ENCODE measurements at places on chromosomes 13 and 19.

GRCh38 chr19:34837262-34837661 is 64.2 kb upstream of the ZNF599 start:
- DNase-seq, result no peak

DNA sequence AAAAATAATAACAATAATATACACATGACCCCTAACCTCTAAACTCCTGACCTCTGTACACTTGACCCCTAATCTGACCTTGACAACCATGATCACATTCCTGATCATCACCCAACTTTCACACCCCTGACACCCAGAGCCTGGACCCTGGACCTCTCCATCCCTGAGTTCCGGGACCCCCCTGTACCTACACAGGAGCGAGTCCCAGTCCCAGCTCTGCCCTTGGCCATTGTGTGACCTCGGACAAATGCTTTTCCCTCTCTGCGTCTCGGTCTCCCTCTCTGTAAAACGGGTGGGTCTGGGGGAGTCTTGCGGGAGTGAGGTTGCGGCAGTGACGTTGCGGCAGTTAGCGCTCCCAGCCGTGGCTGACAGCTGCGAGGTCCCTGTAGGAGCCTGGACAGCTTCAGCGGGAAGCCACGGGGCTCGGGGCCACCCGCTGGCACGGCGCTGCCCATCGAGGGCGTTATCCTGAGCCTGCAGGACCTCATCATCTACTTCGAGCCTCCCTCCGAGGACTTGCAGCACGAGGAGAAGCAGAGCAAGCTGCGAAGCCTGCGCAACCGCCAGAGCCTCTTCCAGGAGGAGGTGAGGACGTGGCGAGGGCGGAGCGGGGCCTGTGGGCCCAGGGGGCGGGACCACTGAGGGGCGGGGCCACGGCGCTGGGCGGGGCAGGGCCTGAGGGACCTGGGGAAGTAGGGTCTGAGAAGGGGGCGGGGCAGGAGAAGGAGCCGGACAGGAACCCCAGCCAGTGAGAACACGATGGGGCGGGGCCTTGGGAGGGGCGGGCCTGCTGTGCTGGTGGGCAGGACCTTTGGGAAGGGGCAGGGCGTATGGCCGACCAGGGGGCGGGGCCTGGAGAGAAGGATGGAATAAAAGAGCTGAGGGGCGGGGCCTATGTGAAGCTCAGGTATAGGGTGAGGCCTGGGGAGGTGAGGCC is 19.2 kb downstream of the RYR1 start:
- DNase-seq, result no peak

DNA sequence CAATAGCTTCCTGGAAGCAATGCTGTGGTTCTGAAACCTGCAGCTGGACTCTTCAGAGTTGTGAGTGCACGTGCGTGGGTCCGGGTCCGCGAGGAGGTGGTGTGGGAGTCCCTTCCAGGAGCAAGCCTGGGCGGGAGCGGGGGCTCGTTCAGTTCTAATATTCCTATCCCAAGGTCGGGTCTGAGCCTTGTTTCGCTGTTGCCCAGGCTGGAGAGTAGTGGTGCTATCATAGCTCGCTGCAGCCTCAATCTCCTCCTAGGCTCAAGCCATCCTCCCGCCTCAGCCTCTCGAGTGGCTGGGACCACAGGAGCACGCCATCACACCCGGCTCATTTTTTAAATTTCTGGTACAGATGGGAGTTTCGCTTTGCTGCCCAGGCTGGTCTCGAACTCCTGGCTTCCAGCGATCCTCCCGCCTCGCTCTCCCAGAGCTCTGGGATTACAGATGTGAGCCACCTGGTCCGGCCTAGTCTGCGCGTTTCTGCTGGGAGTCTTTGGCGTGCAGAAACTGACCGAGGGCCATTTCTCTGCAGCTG is 625 bp downstream of the ZFP82 start:
- no peak for DNase-seq

DNA sequence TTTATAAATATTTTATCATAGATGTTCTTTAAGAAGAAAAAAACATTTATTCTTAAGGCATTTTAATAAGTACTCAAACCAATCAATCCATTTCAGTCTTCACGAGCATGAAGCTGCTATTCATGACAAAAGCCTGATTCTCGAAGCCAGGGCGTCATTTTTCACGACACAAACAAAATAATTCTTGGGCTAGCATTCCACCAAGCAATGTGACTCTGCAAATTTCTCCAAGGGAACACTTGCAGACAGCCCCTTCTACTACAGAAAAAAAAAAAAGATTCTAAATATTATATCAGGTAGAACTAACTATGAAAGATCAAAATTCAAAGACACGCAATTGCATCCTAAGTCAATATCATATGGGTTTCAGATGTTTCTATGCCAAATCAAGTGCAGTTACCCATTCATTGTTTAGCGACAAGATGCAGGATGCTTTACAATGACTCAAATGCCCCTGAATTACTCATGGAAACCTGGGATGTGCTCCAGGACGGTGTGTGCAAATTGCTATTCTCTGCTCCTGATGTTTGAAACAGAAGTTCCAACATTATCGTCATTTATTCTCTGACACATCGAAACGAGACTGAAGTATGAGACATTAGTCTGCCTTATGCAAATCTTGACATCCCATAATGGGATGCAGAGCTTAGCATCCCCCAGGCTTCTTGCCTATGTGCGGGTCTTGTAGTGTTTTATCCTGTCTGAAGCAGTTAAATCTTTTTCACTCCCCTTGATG is 517.7 kb downstream of the MYO16 start:
- no peak for DNase-seq

DNA sequence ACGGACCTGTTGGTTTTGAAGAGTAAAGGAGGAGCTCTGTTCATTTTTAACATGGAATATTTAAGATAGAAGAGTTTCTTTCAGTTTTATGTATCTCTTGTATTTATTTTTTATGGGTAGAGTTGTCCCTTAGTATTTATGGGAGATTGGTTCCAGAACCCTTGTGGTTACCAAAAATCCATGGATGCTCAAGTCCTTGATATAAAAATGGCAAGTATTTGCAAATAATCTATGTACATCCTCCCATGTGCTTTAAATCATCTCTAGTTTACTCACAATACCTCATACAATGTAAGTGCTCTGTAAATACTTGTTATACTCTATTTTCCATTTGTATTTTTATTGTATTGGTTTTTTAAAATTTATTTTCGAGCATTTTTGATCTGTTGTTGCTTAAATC is 63.1 kb downstream of the TM9SF2 start:
- DNase-seq, result no peak

DNA sequence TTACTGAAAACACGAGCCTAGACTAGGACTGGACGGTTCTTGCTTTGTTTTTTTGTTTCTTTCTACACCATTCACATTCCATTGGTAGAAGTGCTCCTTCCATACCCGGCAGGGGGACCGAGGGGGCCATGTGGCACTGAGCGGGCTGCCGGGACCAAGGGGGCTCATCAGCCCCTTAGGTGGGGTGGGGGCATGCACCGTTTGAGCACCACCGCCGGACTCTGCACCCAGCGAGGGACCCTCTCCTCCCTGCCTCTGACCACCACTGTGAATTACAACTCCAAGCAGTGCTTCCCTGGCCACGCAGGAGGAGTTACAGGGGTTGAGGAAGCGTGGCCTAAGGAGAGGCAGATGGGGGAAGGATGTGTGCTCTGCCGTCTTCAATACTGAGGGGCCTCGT is 15.0 kb upstream of the CFAP97D2 start:
- no peak for DNase-seq

GRCh38 chr13:40537146-40537895 is 129.1 kb downstream of the FOXO1 start:
- no peak for DNase-seq

GRCh38 chr13:66314911-66315310 is 915.2 kb downstream of the PCDH9 start:
- no peak for DNase-seq

DNA sequence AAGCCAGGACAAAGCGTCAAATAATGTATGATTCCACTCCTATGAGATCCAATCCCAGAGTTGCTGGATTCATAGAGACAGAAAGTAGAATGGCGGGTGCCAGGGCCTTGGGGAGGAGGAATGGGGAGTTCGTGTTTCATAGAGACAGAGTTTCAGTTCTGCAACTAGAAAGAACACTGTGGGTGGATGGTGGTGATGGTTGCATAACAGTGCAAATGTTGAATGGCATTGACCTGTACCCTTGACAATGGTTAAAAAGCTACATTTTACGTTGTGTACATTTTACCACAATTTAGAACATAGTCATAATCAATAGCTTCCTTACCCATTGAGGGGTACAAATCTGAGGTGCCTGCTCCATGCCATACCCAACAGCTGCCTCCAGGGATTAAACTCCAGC is 33.4 kb downstream of the MBD3L2B start:
- no peak for DNase-seq

DNA sequence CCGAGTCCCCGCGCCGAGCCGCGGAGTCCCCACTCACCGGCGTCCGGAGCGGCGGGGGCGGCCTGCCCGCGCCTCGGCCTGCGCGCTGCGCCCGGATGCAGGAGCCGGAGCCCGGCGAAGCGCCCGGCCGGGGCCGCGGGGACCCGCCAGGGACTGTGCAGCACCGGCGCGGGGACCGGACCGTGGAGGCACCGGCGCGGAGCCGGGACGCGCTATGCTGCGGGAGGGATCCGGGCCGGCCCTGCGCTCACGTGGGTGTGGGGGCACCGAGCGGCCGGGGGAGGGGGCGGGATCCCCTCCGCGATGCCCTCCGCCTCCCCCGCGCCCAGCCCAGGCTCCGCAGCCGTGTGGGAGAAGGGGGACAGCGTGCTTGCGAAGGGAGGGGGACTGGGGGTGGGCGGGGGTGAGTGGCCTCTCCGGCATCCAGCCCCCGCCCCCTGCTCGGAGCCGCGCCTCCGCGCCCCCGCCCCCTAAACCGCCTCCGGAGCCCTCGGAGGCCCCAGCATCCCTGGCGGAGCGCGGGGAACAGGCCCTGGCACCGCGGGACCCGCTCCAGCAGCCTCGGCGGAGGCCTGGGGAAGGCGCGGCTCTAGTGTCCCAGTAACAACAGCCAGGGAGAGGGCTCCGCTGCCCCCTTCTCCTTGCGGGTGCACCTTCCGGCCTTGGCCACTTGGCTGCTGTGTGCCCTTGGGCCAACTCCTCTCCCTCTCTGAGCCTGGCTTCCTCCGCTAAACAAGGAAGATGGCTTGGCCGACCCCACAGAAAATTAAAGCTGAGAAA is at the start of gene SLC1A6:
TSS of gene SLC1A6 (minus strand) at position 389 of the 780 bp plus-strand sequence. CDS start 6,954 bp downstream, outside the sequence.
- DNase-seq, result no peak

DNA sequence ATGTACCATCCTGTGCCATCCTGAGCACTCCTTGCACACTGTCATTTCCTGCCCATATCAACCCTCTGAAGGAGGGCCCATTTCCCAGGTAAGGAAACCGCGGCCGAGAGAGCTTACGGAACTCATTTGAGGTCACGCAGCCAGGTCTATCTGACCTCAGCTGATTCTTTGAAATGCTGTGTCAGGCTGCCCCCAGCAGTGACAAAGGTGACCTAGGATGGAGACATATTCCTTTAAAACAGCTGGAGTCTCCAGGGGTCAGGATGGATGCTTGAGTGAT is 42.2 kb upstream of the VSTM2B start:
- no peak for DNase-seq

DNA sequence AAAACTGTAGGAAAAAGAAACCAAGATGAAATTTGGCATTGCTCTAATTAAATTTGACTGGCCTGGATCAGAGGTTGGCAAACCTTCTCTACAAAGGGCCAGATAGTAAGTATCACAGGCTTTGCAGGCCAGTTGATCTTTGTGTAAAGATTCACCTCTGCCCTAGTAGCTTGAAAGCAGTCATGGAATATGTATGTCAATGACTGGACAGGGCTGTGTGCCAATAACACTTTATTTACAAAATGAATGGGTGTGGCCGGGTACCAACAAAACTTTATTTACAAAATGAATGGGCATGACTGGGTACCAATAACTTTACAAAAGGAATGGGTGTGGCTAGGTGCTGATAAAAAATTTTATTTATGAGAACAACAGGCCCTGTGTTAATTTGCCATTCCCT is 20.0 kb downstream of the SIN3B start:
- DNase-seq, result no peak

DNA sequence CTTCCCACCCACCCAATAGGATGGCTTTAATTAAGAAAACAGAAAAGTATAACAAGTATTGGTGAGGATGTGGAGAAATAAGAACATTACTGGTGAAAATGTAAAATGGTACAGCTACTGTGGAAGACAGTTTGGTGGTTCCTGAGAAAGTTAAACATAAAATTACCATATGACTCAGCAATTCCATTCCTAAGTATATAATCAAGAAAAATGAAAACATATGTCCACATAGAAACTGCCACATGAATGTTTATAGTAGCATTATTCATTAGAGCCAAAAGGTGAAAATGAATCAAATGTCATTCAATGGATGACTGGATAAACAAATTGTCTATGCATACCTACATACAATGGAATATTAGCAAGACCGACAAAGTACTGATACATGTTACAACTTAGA is 16.9 kb downstream of the DZIP1 start:
- DNase-seq, result no peak

GRCh38 chr13:67971291-67971690 is 741.2 kb upstream of the PCDH9 start:
- DNase-seq, result no peak

DNA sequence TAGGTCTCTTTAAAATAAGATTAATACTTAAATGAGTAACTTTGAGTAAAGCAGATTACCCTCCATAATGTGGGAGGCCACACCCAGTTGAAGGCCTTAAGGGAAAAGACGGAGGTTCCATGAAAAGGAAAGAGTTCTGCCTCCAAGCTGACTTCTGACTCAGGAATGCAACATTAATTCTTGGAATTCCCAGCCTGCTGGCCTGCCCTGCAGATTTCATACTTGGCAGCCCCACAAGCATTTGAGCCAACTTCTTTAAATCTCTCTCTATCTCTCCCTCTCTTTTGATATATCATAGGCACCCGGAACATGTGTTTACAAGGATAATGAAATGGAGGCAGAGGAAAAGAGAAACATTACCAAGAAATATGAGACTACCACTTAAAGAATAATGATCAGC is 902.3 kb upstream of the MIR17HG start:
- no peak for DNase-seq

- DNase-seq, result no peak
Observed at GRCh38 chr13:41641429-41641828, 184.1 kb downstream of the RGCC start.

DNA sequence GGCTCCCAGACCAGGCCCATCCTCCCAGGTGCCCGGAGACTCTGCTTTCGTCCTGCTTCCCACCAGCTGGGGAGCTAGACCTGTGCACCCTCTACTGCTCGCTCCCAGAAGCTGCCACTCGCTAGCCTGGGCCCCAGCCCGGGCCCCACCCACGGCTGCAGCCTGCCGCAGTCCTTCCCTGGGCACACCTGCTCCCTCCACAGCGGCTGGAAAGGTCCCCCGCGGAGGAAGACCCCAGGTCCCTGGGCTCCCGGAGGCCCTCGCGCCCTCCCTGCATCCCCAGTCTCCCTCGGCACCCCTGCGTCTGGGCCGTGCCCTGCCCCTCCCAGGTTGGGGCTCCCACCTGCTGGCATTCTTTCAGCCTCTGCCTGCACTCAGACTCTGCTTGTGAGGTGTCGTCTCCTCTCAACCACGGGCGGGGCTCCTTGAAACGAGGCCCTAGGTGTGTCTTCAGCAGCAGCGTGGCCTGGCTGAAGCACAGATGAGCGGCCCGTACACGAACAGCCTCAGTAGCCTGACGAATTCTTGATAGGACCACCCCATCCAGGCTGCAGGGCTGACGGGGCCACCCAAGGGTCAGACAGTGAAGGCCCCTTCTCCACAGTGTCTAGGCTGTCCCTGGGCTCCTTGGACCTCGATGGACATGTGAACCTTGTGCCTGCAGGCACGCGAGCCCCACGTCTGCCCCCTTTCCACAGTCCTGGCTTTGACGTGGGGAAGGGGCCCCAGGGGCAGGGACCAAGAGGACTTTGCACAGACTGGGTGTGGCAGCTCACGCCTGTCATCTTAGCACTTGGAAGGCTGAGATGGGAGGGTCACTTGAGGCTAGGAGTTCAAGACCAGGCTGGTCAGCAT is 27.9 kb downstream of the DOT1L start:
- no peak for DNase-seq

GRCh38 chr19:19056636-19057275 is 7.0 kb upstream of the SLC25A42 start:
- no peak for DNase-seq
